Stimulated activated CD4-positive, alpha-beta T cell treated with anti-CD3 and anti-CD28 coated beads, Interleukin-2, amount 100 ng/mL, for 4 hours (primary cell): ENCODE measurements at places on chromosomes 5 and 9.

DNA sequence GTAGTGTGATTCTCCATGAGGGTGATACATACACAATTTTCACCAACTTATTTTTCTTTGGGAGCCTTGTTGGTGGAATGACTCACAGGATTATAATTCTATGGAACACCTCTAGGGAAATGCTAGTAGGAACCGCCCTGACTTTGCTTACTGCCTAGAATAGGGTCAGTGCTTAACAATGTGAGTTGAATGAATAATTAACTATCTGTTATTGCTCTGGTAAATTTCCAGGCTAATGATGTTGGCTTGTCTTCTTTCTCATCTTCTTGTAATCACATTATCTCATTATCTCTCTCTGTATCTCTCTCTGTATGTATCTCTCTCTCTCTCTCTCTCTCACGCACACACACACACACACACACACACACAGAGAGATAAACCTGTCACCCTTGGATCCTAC, 291.1 kb downstream of the TRIM32 start:
- no peak for DNase-seq

- DNase-seq, result no peak
Observed at GRCh38 chr9:89025553-89025952, 34.3 kb downstream of the S1PR3 start.

GRCh38 chr9:112355427-112355897, 22.0 kb upstream of the PTBP3 start:
- no peak for DNase-seq

DNA sequence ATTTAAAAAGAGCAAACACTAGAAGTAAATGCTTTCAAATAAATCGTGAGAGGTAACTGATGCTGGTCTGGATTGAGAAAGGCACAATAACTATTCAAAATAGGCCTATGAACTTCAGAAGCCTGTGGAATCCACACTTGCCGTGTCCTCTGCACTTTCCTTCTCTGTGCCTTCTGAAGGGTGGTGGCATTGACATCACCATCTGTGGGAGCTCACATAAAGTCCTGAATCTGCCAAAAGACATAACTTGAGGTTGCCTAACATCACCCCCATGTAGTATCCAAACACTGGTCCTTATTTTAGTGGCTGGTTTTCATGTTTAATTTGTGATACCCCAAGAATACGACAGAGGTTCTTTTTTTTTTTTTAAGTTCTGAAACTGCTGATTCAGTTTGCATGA, 59.8 kb downstream of the IRF1 start:
- no peak for DNase-seq

GRCh38 chr5:8383616-8384015, 514.7 kb downstream of the MTRR start:
- no peak for DNase-seq

DNA sequence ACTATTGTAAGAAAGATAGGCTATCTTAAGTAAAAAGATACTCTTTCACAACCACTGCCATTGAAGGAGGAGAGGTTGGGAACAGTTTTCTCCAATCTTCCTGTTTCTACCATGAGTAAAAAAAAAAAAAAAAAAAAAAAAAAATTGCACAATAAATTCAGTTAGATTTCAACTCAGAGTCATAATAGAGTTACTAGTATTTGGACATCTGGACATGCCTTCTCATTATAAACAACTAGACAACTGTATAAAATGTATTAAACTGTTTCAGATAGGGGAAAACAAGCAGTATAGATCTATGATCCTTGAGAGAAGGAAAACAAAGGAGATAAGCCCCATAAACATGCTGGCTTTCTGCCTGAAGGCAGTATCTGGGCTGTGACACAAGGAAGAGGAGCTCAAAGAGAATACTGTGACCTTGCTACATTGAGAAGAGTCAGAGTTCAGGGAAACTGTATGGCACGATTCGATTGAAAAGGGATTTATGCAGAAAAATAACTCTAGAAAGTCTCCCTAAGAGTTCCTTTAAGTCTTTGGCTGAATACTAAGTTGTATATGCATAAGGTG, 249.2 kb upstream of the POU5F2 start:
- DNase-seq, result no peak

DNA sequence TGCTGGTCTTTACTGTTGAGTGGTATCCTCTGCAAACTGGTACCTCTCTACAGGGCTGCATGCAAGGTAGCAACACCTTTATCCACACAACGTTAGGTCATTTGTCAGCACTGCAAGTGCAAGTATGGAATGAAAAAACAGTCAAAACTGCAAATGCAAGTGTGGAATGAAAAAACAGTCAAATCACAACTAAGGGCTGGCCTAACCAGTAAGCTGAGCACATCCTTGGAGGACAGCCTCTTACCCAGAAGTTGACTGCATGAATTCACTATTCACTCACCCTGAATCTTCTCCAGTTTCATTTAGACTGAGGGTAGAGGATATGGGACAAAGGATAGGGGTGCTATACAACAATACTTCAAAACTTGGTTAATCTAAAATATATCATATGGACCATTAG, 158.4 kb downstream of the PPP2R2B start:
- no peak for DNase-seq

- no peak for DNase-seq
Observed at GRCh38 chr5:11792621-11793020, 111.6 kb downstream of the CTNND2 start.

DNA sequence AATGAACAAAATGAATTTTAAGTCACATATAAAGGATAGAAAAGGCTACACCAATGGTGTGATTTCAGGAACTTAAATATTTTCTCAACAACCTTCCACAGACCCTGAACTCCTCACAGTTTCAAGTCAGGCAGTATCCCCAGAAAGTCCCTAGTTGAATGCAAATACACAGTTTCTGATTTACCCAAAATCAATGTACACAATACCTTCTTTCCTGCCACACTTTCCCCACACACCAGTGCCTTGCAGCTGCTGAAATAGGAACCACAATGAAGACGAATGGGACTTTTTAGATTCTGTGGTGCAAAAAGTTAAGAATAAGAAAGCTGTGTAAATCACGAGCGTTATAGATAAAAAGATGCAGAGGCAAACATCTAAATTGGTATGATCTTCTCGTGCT, 552.4 kb upstream of the MEF2C start:
- DNase-seq, result no peak

- no peak for DNase-seq
Observed at GRCh38 chr5:159286420-159287035, 23.4 kb downstream of the UBLCP1 start.

GRCh38 chr5:67453111-67453905, 256.7 kb upstream of the CD180 start:
- no peak for DNase-seq

- no peak for DNase-seq
Observed at GRCh38 chr9:107422189-107423185, 67.1 kb downstream of the KLF4 start.
